Globus pallidus (tissue), 1 donor: ENCODE measurements at places on chromosomes 1 and 21.

GRCh38 chr1:43987159-43987902 is 4.1 kb upstream of the CCDC24 start:
- DNase-seq = no peak

- no peak for DNase-seq
These were observed 36.9 kb upstream of the HIVEP3 start for GRCh38 chr1:41955461-41956159.

GRCh38 chr1:200291106-200291505 is 118.7 kb downstream of the ZNF281 start:
- no peak for DNase-seq

- DNase-seq = no peak
These were observed 35.4 kb upstream of the C1QA start for GRCh38 chr1:22600817-22601605.

DNA sequence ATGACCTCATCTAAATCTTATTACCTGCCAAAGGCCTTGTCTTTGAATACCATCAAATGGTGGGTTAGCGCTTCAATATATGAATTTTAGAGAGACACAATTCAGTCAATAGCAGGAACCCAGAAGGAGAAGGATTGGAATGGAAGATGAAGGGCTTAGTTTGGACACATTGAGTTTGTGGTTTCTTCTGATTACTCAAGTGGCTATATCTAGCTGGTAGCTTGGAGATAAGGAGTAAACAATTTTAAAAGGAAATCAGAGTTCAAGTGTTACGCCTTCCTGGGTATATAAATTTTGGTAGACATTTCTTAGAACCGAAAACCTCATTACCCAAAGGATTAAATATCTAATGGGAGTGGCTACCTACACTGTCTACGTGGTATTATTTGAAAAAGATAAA is 80.2 kb downstream of the RGS2 start:
- no peak for DNase-seq

DNA sequence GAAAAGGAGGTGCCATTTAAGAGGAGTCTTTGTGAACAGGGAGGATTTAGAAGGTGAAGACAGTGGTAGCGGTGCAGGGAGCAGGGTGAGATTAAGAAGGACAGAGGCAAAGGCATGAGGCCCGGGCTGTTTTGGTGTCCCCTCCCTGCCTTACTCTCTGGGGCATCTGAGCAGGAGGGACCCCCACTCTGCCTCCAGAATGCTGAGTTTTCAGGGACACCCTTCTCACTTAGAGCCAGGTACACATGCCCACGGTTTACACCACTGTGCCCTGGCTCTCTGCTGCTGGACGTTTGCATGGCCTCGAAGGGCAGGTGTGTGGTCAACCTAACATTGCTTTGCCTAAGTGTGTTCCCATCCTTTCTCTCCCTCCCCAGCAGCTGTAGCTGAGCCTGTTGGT is 20.5 kb upstream of the PARP1 start:
- DNase-seq = no peak

DNA sequence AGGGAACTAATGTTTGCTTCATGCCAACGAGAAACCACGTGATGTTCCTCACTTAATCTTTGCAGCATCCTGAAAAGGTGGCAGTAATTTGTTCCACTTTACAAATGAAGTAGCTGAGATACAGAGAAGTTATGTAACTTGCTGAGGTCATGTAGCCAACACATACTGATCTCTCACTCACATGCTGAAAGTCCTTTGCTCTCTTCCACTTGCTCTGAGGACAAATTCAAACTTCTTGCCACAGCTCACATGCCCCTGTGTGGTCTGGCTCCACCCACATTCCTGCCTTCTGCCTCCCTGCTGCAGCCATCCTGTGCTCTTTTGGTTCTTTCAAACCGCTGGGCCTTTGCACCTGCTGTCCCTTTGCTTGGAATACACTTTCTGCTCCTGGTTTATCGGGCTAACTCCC is 55.4 kb downstream of the TMCO4 start:
- no peak for DNase-seq

- peak; percentile 94 for DNase-seq
These were observed at the start of gene RPL11 for GRCh38 chr1:23691499-23692307. Gene RPL11 (plus strand): TSS chr1:23691806. CDS start chr1:23691824, 18 bp downstream.

DNA sequence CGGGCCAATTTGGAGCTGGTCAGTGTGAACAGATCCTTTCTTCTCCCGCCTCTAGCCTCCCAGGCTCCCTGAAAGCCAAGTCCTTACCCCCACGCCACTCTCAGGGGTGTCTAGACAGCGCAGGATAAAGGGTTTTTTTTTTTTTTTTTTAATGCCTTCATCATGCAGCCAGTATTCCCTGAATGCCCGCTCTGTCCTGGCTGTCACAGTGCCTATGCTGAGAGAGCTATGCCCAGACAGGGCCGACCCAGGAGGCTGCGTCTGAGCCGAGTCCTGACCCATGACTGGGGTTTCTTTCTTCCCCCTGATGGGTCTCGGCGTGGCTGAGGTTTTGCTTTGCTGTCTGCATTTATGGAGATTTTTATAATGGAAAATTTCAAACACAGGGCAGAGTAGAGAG is 18.3 kb downstream of the SPSB1 start:
- DNase-seq = peak; percentile 72

- DNase-seq = no peak
These were observed 11.1 kb downstream of the PROK1 start for GRCh38 chr1:110462093-110462492.

DNA sequence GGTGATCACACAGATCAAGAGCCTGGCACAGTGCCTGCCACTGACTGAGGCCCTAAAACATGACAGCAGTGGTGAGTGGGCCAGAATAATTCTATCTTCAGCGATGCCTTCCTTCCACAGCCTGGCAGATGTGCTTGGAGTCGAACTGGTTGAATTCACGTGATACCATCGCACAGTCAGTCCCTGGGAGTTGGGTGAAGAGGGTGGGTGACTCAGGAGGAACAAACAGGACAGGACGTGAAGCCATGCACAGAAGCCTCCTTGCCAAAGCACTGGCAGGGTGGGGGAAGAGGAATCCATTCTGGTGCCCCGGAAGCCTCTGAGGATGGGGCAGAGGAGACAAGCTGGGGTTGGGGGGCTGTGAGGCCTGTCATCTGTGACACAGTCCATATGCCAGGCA is 80.3 kb upstream of the WNT4 start:
- no peak for DNase-seq

DNA sequence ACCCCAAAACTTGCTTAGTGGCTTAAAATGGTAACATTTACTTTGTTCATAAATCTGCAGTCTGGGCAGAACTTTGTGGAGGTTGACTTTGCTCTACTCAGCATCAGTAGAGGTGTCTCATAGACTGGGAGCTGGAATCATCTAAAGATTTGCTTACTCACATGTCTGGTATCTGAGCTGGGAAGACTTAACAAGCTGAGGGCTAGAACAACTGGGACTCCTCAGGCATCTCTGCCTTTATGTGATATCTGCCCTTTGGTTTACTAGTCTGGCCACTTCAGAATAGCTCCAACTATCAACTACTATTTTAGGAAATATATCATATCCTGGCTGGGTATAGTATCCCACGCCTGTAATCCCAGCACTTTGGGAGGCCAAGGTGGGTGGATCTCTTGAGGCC is 82.5 kb downstream of the C4BPA start:
- no peak for DNase-seq

- DNase-seq = peak; percentile 29
These were observed 552 bp upstream of the ZNF496 start for GRCh38 chr1:247332215-247332622.

- no peak for DNase-seq
These were observed 56.1 kb downstream of the NTPCR start for GRCh38 chr1:233006541-233006973.

DNA sequence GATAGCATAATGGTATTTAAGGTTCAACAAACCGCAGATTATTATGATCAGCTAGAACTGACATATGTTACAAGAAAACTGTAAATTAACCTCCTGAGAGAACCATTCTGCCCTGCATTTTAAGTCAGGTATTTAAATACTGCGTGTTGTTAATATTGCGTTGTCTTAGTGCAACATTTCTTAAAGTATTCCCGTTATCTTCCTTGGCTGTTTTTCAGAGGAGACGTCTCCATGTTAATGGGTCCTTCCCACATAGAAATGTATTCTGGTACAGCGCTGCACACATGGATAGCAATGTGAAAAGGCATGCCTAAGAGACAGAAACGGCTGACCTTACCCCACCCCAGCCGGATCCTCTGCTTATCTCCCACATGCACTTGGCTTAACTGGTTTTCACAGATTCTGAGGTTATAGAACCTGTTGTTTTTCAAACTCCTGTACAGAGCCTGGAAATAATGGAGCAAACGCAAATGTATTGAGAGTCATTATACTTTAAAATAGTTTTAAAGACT is 22.8 kb upstream of the DEGS1 start:
- no peak for DNase-seq

DNA sequence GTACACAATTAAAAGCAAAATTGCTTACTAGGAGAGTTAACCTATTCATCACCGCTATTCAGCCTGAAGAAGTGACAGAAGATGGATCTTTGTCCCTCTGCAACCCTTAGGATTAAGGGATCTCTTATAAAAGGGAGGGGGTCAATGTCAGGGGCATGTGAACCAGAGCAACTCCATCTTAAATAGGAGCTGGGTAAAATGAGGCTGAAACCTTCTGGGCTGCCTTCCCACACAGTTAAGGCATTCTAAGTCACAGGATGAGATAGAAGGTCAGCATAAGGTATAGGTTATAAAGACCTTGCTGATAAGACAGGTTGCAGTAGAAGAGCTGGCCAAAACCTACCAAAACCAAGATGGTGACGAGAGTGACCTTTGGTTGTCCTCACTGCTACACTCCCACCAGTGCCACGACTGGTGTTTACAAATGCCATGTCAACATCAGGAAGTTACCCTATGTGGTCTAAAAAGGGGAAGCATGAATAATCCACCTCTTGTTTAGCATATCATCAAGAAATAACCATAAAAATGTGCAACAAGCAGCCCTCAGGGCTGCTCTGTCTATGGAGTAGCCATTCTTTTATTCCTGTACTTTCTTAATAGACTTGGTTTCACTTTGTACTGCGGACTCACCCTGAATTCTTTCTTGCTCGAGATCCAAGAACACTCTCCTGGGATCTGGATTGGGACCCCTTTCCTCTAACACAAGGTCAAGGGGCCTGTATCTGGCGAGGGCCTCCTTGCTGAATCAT is 35.3 kb upstream of the NEK2 start:
- no peak for DNase-seq

- DNase-seq = no peak
These were observed 512 bp downstream of the FBLIM1 start for GRCh38 chr1:15758953-15759661.

GRCh38 chr1:23629708-23630290 is 61.8 kb upstream of the RPL11 start:
- no peak for DNase-seq

GRCh38 chr1:25815208-25816111 is 4.3 kb upstream of the MTFR1L start:
- DNase-seq = no peak

GRCh38 chr1:3998086-3998485 is 98.0 kb upstream of the C1orf174 start:
- DNase-seq = no peak

DNA sequence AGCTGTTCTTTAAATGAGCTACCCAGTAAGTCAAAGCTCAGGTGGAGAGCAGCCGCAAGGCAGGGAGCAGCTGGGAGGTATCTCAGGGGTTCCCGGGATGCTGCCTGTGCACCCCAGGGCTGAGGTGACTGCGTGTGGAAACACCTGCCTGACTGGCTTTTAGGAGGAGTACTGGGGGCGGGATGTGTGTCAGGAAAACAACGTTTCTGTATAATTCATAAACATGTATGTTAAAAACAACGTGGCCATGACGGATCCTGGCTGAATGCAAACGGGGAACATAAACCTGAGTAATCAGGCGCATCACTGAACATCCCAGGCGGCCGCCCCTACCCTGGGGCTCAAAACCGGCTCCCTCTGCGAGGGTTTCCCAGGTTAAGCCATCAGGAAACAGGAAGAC is 1.5 kb downstream of the C1orf159 start:
- DNase-seq = no peak

DNA sequence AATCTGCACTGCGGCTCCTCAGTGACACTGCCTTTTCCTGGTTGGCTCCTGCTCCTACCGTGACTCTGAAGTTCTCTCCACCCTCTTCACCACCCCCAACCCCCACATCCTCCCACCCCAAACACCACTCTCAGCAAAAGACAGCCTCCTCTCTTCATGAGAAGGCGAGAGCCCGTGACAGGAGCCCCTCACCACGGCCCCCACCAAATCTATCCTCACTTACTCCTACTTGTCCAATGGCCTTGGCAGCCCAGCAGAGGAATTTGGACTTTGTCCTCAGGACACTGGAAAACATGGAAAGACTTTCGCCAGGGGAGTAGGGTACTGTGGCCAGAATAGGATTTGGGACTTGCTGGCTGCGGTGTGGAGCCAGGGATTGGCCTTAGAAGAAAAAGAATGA is 6.9 kb downstream of the TMEM125 start:
- no peak for DNase-seq

GRCh38 chr1:205983925-205984725 is 19.1 kb downstream of the RAB7B start:
- peak; percentile 83 for DNase-seq

DNA sequence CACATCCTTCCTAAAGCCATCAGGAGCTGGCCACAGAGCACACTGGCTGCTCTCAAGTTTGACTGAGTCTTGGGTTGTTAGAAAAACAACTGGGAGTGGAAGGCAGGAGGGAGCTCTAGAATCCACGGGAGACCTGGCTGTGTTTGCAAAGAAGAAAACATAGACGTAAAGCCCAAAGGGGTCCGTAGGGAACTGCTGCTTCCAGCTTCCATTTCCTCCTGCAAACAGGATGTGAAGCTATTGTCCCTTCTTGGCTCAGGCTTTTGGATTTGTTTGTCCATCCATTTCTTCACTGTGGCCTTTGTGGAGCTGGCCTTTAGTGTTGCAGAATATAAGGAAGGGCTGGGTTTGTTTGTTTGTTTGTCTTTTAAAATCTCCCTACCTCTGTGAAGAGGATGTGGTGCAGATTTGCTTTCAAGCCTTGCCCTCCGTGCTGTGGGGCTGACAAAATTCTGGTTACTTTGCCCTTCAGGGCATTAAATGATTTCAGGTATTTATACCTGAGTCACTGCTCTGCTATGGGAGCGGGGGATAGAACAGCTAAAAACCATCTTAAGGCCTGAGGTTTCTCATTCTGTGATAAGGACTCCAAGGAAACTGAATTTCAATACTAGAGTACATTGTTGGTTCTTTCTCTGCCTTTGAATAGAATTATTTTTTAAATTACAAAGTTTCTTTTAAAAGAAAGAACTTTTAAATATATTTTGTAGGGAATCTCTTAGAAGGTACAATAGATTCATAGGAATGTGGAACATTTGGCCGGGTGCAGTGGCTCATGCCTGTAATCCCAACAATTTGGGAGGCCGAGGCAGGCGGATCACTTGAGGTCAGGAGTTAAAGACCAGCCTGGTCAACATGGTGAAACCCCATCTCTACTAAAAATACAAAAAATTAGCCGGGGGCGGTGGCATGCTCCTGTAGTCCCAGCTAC is 74.3 kb downstream of the MPZL1 start:
- no peak for DNase-seq
